Inflammatory macrophage treated with lipopolysaccharide for 4 hours (primary cell): ENCODE measurements at places on chromosomes 7 and 10.

- peak; percentile 14 for DNase-seq
These were observed 15.5 kb upstream of the SLC18A3 start for GRCh38 chr10:49594594-49594993.

- no peak for DNase-seq
These were observed 121.6 kb downstream of the DYNC2I1 start for GRCh38 chr7:158977981-158978380.

DNA sequence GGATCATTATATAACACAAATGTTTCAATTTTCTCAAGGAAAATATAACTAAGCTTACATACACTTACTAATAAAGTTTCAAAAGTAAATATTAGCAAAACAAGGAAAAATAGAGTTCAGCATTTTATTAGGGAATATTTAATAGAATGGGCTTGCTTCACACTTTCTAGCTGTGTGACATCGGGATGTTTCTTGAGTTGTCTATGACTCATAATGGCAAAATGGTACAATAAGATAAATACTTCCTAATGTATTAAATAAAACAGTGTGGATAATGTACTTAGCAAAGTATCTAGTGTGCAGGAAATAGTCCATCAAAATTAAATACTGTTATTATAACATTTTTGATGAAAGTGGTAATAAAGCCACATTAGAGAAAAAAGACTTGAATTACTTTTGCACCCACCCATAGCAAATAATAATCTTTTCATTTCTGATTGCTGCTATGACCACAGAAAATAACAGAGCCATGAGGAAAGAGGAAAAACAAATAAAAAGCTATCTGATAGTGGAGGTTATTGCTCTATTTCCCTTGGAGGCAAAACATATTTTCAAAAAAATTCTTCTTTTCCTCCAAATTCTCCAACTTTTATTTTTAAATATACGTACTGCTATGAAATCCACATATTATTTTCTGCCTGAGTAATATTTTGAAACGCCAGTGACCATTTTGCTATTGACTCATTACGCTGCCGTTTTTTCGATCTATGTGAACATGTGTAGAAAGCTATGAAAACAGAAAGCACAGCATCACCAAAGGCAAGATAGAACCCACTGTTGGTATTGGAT, 272.9 kb upstream of the KLF6 start:
- DNase-seq, result peak; percentile 15

- DNase-seq, result no peak
These were observed 46.8 kb upstream of the MNX1 start for GRCh38 chr7:157056957-157057902.

DNA sequence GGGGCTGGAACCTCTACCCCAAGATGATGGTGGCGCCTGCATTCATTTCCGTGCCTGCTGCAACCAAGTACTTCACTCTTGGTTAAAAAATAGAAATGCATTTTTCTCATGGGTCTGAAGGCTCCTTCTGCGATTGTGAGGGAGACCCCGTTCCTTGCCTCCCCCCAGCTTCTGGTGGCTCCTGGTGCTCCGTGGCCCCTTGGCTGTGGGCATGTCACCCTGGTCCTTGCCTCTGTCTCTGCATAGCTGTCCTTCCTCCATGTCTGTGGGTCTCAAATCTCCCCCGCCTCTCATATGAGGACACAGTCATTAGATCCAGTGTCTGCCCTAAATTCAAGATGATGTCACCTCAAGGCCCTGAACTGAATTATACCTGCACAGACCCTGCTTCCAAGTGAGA, 317.9 kb downstream of the TCERG1L start:
- DNase-seq, result no peak

DNA sequence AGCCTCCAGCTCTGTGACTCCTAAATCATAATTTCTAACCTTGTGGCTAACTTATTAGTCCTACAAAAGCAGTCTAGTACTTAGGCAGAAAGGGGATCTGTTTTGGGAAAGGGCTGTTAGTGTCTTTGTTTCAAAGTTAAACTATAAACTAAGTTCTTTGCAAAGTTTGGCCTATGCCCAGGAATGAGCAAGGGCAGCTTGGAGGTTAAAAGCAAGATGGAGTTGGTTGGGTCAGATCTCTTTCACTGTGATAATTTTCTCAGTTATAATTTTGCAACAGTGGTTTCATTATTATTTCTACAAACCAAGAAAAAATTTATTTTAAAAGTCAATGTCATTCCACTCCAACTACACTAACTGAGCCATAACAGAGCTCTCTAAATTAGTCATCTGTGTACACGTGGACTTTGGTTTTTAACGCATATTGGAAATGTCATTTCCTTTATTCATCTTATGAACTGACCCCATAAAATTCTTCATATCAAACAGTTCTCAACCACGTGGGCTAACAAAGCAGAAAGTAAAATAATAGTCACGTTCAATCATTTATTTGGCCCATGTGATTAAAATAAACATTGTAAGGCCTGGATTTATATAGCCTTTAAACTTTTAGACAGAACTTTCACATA, 143.2 kb upstream of the C7orf33 start:
- no peak for DNase-seq

GRCh38 chr7:140229591-140230515, 53.1 kb upstream of the KDM7A start:
- no peak for DNase-seq

DNA sequence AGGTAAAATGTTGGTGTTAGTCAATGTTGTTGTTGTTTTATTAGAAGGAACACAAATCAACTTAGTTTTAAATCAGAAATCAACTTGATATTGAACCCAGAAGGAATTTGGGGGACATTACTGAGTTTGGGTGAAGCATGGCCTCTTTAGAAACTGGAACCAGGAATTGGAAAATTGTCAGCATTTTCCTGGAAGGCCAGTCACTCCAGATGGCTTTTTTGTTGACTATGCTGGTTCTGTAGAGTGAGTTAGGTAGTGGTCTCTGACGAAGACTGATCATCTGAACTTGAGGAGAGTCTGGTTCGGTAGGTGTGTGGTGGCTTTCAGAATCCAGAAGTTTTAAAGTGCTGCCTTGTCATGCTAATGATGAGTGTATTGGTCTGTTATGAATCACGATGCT, 111.5 kb downstream of the BMPER start:
- no peak for DNase-seq

DNA sequence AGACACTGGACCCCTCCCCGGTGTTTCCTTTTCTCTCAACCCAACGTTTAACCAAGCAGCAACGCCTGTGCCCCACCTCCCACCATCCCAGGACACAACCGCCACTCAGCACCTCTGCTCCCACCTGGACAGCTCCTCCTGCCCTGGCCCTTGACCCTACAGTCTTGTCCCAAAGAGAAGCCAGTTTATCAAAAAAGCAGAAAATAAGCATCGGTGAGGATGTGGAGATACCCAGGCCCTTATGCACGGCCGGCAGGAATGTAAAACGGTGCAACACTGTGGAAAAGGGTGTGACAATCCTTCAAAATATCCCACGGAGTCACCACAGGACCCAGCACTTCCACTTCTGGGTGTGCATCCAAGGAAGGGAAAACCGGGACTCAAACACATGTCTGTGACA, 176.2 kb upstream of the RNF32 start:
- DNase-seq, result no peak

DNA sequence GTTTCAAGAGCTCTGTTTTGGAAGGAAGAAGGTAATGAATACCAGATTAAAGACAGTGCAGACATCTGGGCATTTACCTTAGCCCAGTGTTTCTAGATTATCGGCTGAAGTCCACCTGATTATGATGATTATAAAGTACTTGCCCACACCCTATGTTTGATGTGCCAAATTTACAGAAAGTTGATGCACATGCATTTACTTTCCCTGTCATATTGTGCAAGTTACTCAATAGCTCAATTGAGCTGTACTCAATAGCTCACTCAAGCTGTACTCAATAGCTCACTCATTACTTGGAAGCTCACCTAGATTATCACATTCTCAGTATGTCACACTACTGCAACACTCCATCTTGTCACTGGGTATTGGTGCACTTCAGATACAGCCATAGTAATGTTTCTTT, 13.5 kb downstream of the MGAM start:
- no peak for DNase-seq

- DNase-seq, result no peak
These were observed 868.9 kb upstream of the AUTS2 start for GRCh38 chr7:68729371-68729770.

DNA sequence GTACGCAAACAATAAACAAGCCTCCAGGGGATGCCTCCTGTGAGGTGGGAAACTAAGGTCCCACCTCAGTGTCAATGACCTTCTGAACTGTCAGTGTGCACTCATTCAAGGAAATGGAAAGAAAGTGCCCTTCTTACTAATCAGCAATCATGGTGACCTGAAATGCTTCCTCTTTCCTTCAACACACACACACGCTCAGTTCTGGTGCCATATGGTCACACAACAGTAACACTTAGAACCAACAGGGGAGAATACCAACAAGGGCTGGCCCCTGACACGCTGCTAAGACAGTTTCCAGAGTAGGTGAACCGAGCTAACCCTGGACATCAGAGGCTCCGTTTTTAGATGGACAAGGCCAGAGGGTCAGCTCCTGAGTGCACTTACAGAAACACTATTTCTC, 42.1 kb upstream of the EFCAB10 start:
- DNase-seq, result no peak

GRCh38 chr7:71453630-71454029, 321.7 kb downstream of the GALNT17 start:
- DNase-seq, result no peak

DNA sequence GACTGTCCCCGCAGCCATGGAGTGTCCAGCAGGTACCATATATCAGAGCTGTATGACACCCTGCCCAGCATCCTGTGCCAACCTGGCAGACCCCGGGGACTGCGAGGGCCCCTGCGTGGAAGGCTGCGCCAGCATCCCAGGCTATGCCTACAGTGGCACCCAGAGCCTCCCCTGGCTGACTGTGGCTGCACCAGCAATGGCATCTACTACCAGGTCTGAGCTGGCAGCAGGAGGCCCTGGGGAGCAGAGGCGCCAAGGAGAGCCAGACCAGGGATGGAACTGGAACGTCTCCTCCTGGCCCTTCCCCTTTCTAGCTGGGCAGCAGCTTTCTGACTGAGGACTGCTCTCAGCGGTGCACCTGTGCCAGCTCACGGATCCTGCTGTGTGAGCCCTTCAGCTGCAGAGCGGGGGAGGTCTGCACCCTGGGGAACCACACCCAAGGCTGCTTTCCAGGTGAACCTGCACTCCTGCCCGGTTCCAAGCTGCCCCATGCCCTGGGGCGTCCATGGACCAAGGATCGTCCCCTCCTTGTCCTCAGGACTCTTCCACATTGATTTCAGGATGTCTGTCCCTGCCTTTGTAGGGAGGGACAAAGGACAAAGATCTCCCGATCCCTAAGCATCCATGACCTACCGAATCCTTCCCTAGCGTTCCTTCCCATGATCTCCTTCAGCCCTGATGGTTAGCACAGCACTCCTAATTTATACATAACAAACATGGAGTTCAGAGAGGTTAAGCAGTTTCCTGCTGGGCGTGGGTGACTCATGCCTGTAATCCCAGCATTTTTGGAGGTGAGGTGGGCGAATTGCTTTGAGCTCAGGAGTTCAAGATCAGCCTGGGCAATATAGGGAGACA, 33.3 kb downstream of the EPHB4 start:
- no peak for DNase-seq

DNA sequence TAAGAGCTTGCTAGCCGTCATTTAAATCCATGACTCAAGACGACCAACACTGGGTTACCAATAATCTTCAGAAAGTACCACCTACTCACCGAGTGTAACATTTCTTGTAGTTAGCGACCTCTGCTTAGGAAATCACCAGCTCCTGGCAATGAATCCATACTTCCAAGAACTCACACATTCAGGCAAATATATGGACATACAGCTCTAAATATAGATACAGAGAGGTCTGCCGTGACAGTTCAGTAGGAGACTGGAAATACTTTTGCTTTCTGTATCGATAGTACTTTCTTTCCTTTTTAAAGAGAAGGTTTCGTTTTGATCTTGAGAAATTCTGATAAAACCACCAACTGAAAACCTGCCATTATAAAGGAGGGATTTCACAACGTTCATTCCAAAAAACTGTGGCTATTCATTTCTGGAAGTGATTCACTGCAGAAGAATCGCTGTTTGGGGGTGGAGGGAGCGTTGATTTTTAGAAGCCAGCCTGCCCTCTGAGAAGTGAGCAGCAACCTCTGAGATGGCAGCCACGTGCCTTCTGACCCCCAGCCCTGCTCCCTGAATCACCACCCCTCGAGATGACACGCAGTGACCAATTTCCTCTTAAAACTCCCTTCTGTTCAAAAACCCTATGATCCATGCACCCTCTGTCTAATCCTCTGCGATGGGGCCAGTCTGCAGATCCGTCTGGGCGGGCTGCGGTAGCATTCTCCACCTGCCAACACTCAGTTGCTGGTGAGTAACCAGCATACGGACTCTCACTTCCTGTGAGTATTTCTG, 179.0 kb upstream of the KLF14 start:
- peak; percentile 98 for DNase-seq

DNA sequence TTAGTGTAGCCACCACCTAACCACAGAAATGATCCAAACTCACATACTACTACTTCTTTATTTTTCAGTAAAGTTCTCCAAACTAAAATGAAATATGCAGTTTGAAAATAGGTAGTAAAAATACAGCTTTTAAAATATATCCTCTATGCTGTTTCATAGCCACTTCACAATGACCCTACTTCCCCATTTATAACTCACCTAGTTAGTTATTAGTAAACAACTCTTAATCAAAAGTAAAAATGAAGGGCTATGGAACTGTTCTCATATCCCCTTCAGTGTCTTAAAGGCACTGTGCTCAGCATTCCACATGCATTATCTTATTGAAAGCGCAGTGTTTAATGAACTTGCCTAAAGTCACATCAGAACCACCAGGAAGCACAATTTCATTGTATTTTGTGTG, 43.5 kb downstream of the KMT2C start:
- DNase-seq, result no peak

DNA sequence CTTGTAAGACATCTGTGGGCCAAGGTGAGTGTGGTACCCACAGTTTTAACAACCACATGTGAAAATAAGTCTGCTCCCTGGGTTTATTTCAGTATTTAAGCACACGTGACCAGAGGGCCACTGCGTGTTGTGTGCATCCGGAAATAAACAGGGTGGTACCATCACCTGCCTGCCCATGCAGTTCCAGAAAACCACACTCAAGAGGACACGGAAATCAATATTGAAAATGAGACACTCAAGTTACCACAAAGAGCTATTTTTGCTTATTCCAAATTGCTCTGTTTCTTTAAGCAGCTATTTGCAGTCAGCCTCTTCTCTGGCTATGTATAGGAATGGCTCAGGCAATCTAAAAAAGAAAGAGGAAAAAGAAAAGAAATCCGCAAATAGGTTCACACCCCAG, 71.8 kb upstream of the LOXL4 start:
- no peak for DNase-seq

GRCh38 chr10:37390926-37391325, 265.5 kb downstream of the ANKRD30A start:
- no peak for DNase-seq

- DNase-seq, result no peak
These were observed 4.1 kb downstream of the IMPDH1 start for GRCh38 chr7:128405471-128406313.
